ENCODE measurements at places on chromosomes 2 and 18.
A peak's percentile ranks its signal among the peaks of the same experiment; 100 is the strongest.

DNA sequence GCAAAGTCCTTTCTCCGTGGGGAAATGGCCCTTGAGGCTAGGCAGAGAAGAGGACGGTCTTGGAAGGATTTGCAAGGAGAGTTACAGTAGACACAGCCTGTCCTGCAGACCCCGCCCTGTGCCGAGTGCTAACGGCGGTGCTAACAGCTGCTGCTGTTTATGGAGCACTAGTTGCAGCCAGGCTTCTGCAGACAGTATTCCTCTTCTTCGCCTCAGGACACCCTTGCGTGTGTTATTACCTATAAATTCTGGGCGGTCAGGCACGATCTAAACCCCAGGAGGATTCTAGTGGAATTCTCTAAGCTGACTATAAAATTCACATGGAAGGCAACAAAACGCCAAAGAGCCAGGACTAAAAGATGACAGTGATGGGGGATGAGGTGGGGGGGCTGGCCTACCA lies 139.8 kb downstream of the GLI2 start:
- no peak for DNase-seq

GRCh38 chr2:25878361-25879132 lies at the start of gene ASXL2:
Gene ASXL2, minus strand, starts transcription at chr2:25878487. Its CDS starts 265 bp downstream, at chr2:25878222.
- peak; percentile 57 for DNase-seq

DNA sequence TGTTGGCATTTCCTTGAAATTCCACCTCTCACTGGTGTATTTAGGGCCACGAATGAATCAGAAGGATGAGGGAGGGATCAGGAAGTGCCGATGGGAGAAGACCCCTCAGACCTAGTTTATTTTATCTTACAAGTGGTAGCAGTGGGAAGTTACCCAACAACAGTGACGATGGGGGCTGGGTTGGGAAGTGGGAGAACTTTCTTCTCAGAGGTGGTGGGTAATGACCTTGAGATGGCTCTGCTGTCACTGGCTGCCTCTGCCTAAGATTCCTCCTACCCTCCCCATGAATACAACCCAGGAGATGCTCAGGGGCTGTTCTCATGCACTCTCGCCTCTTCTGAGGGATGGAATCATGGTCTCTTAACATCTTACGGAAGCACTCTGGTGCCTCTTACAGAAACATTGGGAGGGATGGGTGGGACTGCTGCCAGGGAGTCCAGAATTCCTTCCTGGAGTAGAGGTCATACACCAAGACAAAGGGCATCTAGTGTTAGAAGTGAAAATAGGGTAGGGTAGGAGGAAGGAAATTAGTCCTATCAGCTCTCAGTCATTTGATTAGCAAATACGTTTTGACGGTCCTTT lies 58.5 kb upstream of the TXNDC2 start:
- DNase-seq, result no peak

GRCh38 chr2:1528273-1529064 lies 115.2 kb downstream of the TPO start:
- DNase-seq, result no peak

- DNase-seq, result no peak
Observed at GRCh38 chr2:121478996-121479745, 51.5 kb upstream of the RNU4ATAC start.

DNA sequence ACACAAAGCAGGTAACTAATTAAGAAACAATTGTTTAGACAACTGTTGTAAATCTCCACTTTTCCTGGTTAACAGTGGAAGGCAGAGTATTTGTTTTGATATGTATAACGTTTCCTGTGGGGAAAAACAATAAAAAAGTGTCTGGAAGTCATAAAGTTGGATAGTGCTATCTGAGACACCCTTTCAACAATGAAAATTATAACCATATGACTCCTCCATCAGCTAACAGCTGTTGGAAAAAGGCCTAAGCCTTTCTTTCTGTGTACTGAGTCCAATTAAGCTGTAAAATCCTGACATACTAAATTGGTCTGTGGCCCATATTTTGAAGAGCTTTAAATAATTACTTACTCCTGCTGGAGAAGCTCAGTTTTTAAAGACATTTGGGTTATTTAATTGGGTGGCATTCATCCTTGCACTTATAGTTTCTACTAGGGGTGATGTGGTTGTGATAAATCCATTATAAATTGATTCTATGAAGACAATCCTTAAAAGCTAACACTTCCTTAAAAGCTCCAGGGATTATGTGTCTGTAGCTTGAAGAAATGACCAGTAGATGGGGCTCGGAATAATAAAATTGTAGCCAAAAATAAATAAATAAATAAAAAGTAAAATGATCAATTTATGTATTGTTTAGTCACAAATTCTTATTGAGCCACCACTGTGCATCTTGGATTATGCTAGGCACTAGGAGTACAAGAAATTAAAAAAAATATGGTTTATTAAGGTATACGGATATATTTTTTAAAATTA lies 698.1 kb upstream of the NXPH2 start:
- no peak for DNase-seq

- DNase-seq, result no peak
Observed at GRCh38 chr18:12703096-12703567, 290 bp downstream of the PSMG2 start.

GRCh38 chr2:46377101-46377581 lies 79.9 kb downstream of the EPAS1 start:
- no peak for DNase-seq

GRCh38 chr2:24107-24506 lies 22.2 kb downstream of the FAM110C start:
- DNase-seq, result no peak

GRCh38 chr2:106184394-106184793 lies 9.7 kb downstream of the UXS1 start:
- DNase-seq, result no peak

DNA sequence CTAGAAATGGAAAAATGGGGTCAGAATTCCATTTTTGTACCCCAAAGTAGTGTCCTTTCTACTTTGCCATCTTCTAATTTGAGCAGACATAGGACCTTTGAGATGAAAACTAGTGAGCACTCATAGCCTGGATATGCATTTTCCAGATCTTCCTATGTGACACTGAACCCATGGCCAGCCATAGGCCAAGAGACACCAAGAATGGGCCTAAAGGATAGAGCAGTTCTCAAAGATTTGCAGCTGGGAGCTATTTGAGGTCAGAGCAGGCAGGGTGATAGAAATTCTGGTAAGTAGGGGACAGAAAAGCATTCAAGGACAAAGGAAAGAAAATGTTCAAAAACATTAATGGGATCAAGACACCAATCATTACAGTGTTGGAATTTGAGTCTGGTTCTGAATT lies 332.8 kb downstream of the MYCN start:
- no peak for DNase-seq

- no peak for DNase-seq
Observed at GRCh38 chr2:167480232-167480985, 592.1 kb downstream of the XIRP2 start.

GRCh38 chr2:173602153-173602795 lies 247.6 kb downstream of the CDCA7 start:
- no peak for DNase-seq

DNA sequence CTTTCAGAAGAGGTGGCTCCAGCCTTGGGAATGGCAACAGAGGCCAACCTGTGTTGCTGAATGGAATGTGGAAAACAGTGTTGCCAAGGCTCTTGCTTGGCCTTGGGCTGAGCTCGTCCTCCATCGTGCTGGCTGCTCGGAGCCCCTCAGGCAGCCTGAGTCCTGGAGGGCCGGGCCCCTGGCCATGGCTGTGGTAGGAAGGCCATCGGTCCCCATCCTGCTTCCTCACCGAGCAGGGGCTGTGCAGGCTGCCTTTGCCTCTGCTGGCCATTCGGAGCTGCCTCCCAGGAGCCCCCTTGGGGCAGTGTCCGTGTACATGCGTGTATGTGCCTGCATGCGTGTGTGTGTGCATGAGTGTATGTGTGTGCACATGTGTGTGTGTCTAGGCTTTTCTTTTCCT lies 178.2 kb downstream of the KLHL29 start:
- no peak for DNase-seq

- no peak for DNase-seq
Observed at GRCh38 chr2:232286001-232286868, 92.3 kb upstream of the ALPP start.

DNA sequence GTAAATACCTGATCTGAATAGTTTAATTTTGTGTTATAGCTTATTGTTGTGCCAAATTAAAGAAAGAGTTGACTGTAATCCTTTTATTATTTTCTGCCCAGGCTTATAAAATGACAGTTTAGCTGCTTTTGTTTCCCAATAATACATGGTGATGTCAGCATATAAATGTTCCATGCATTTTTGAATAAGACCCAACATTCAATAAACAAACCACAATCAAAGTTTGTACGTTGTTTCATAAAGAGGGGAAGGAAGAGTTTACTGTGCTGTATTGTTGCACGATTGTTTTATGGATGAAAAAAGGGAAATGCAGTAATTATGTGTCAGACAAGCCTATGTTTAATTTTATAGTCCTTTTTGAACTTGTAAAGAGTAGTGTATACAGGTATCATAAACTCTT lies 177.2 kb upstream of the SCN7A start:
- no peak for DNase-seq

DNA sequence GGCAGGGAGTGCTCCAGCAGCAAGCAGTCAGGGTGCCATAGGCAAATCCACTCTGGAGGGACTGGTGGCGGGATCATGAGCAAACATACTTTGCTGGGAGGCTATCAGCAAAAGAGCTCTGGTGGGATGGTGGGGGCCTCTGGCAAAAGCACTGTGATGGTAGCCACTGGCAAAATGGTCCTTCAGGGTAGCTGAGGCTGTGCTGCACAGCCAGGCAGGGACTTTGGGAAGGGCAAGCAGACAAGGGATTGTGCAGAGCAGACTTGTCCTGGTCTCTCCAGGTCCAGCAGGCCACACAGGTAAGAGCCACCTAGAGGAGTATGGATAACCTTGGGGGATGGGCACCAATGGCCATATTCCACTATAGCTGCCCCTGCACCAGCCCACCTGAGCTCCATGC lies 129.4 kb upstream of the OTOS start:
- DNase-seq, result no peak

DNA sequence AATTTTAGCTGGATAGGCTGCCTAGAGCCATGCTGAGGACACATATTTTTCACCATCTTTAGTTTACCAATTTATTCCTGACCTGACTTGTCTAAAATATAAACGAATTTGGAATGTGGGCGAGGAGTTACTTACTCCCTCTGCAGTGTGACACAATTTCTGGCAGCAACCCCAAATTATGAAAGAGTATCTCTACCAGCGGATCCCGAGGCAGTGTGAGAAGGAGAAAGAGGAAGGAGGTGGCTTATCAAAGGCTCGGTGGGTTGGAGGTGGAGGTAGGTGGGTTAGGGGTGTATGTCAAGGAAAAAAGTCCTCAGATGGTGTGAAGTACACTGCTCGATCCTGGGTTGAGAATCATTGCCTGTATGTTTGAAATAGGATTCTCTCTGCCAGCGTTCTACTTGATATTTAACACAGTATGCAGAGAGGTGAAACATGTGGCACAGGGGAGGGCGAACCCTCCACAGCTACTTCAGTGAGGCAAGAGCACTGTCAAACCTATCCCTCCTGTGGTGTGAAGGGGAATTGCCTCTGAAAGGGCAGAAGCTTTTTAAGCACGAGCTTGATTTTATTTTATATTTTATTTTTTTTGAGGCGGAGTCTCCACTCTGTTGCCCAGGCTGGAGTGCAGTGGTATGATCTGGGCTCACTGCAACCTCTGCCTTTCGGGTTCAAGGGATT lies 76.0 kb downstream of the RFTN2 start:
- DNase-seq, result no peak

DNA sequence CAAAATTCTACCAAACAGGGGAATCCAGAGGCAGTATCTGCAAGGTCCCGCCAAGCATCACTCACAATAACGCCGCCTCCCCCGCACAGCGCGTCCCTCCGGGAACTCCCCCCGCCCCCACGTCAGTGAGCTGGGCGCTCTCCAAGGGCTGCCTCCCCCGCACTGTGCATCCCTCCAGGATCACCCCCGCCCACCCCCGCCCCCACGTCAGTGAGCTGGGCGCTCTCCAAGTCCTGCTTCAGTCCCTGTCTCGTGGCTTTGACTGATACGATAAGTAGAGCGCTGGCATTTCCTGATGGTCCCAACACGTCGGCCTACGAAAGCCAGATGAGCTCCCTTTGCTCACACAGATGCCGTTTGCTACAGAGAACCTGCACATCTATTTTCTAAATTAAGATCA lies 130.7 kb upstream of the TPO start:
- DNase-seq, result no peak

- no peak for DNase-seq
Observed at GRCh38 chr18:50315100-50315871, 27.8 kb upstream of the CXXC1 start.

- DNase-seq, result no peak
Observed at GRCh38 chr18:72808680-72809079, 59.1 kb downstream of the NETO1 start.

GRCh38 chr2:161975062-161975812 lies 98.8 kb downstream of the DPP4 start:
- DNase-seq, result no peak

DNA sequence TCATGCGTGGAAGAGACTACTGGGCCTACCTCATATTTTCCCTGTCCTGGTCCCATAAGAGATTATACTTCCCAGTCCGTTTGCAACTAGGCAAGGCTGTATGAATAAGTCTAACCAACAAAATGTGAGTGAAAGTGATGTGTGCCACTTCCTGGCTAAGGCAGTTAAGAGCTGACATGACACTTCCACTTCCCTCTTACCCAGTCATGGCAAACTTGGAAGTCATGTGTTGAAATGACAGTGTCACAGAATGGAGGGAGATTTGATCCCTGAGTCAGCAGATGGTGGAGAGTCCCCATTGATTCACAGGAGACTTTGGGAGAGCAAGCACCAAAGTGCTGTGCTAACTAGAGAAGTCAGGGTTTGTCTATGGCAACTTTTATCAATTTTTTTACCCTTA lies 36.4 kb downstream of the TACR1 start:
- DNase-seq, result no peak

GRCh38 chr2:237060534-237061312 lies 25.0 kb upstream of the COPS8 start:
- DNase-seq, result no peak

DNA sequence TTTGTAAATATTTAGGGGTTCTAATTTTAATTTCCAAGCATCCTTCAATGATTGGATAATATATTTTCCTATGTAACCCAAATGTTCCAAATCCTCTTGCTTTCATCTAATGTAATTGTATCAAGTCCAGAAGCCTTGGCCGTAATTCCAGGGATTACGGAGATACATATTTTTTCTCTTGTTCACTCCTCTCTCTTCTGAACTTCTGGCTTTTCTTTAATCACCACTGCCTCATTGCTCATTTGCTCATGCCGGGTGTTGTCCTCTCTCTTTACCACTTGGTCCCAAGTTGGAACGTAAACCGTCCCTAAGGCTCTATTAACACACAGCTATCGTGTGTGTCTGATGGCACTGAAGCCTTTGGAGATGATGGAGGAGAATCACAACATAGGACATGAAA lies 188.7 kb upstream of the COL3A1 start:
- no peak for DNase-seq

GRCh38 chr18:36380173-36380827 lies 82.8 kb downstream of the FHOD3 start:
- DNase-seq, result no peak

Data from keratinocyte (primary cell).